ENCODE measurements at places on chromosomes 3 and 15. TPM values are rescaled to one million over a fixed set of nuclear protein-coding genes. Genes with fewer than 3 reads are reported as not detected.

CHP1 gene
- total RNA-seq = 84.4 TPM

NME9 gene
- total RNA-seq = not detected

CHAC1 gene
- 4.6 TPM for total RNA-seq

ERC2 gene
- 15.5 TPM for total RNA-seq

VWA5B2 gene
- not detected for total RNA-seq

CHRM5 gene
- not detected for total RNA-seq

COMMD2 gene
- total RNA-seq = 51.0 TPM
